Cortex of kidney (tissue), 1 donor: ENCODE measurements at places on chromosomes 6 and 20.

DNA sequence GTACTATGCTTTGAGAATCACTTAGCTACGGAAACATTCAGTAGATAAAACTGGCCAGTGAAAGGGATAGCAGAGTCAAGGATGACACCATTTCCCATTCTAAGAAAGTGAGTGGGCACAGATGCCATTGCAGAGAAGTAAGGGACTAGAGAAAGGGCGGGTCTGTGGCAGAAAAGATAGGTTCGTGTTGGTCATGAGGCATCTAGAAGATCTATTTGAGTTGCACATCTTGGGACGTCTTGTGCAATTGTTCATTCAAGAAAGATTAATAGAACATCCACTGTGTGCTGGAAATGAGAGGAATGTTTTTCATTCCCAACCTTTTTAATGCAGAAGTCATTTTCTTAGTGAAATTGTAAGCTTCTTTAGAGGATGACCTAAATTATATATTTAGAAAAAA, 161.7 kb downstream of the PLCB1 start:
- no peak for DNase-seq

- no peak for DNase-seq
Measured at GRCh38 chr6:43396408-43397149, 27.1 kb upstream of the ZNF318 start.

- DNase-seq = no peak
Measured at GRCh38 chr6:75581231-75581630, 20.4 kb upstream of the SENP6 start.

DNA sequence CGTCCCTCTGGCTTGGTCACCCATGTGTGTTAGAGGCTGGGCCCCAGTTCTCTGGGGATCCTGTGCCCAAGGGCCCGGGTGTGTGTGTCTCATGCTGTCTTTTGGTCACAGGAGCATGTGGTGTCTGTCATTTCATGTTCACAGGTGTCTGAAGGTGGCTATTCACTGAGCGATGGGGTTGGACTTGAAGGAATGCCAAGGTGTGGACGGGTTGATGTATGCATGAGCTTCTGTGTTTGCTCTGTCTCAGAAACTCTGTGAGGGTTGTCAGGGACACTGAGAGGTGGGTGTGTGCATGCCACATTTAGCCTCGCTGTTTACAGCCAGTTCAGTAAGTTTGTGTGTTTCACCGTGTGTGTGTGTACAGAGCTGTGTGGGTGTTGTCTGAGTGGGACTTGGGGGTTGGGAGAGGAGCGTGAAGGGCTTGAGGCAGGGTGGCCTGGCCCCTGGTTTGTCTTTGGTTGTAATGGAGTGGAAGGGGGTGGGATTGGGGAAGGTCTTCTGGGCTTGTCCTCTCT, 1.2 kb downstream of the DDR1 start:
- no peak for DNase-seq

- no peak for DNase-seq
Measured at GRCh38 chr6:98847779-98848538, 13.6 kb downstream of the POU3F2 start.

GRCh38 chr20:47991875-47992488, 206.7 kb upstream of the SULF2 start:
- DNase-seq = no peak

DNA sequence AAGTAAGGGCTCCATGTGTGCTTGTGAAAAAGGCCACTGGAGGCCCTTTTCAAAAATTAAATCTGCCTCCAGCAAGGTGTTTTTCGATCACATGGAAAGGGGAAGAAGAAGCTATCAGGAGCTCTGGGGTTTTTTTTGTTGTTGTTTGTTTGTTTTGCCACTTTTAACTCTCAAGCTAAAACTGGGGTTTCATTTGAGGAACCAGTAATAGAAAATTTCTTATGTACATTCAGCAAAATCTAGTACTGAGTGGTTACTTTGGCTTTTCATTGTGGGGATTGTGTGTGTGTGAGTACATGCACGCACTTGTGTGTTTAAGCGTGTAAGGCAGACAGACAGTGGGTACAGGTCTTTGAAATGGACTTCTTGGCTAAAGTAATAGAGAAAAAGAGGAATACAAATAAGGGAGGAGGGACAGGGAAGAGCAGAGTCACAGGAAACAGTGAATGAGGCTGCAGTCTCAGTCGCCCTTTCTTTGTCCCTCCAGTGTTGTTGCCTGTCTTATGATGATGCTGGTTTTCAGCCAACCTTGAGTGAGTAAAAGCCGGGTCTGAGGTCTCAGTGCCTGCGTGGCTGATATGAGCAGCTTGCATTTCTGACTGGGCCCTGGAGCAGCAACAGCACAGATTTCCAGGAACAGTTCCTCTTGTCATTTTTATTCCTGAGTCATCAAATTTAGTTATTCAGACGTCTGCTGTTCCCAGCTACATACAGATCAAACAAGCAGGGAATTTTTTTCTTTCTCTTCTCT, 26.2 kb downstream of the SLC16A10 start:
- no peak for DNase-seq

GRCh38 chr20:3720626-3721025, 8.2 kb upstream of the SIGLEC1 start:
- DNase-seq = no peak

DNA sequence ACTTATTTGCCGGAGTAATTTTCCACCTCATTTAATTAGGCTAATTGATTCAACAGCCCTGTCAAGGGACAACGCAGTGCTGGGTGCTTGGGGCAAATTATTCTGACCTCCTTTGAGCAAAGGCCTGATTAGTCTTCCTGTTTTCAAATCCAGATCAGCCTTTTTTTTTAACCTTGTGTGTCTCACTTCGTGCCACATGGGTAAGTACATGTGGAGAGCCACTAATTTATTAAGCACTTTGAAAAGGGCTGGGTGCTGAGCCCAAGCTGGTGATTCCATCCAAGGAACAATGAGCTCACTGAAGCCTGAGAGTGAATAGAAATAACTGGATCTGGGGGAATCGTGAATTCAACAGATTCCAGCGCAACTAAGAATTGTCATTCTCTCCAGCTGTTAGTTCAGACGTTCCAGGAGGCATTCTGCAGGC, 229.3 kb downstream of the CLIC5 start:
- no peak for DNase-seq

GRCh38 chr20:61449916-61450315, 197.9 kb downstream of the CDH4 start:
- DNase-seq = no peak

DNA sequence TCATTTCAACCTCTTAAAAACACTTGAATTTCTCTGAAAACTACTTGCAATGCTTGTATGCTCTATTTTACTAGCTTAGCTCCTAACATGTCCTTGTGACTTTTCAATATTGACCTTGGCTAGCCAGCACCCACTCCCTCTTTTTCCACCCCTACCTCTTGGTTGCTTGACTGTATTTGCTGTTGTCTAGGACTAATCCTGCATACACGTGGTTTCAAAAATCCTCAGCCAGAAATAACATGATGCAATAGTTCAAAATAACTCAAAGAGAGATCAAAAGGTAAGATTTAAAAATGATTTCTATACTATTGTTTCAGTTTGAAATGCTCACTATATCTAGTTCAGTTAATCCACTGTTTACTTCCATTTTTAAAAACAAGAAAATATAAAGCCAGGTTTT, 102.3 kb upstream of the TBX18 start:
- DNase-seq = no peak

GRCh38 chr6:43271103-43271815, 26.8 kb upstream of the SLC22A7 start:
- no peak for DNase-seq

DNA sequence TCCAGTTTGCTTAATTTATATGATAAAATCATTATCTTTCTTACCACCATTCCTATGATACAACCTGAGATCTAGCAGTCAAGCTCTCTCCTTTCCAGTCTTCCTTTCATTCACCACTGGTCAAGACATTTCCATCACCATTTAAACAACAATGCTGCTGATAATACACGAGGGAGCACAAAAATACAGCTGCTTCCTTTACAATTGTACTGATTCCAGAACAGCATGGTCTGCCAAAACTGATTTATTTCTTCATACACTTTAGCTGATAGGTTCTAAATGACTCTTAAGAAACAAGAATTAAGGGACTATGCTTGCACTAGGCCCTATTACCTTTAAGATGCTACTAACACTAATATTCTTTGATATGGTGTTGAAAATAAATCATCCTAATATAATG, 65.0 kb downstream of the EPM2A start:
- DNase-seq = no peak

- DNase-seq = no peak
Measured at GRCh38 chr20:62533591-62534495, 58.0 kb upstream of the GATA5 start.

- DNase-seq = no peak
Measured at GRCh38 chr20:61510778-61511330, 258.8 kb downstream of the CDH4 start.

GRCh38 chr6:40164345-40164755, 230.1 kb upstream of the MOCS1 start:
- no peak for DNase-seq

- DNase-seq = no peak
Measured at GRCh38 chr6:130677766-130678165, 149.4 kb upstream of the SMLR1 start.

- no peak for DNase-seq
Measured at GRCh38 chr20:8228315-8228714, 96.2 kb downstream of the PLCB1 start.

DNA sequence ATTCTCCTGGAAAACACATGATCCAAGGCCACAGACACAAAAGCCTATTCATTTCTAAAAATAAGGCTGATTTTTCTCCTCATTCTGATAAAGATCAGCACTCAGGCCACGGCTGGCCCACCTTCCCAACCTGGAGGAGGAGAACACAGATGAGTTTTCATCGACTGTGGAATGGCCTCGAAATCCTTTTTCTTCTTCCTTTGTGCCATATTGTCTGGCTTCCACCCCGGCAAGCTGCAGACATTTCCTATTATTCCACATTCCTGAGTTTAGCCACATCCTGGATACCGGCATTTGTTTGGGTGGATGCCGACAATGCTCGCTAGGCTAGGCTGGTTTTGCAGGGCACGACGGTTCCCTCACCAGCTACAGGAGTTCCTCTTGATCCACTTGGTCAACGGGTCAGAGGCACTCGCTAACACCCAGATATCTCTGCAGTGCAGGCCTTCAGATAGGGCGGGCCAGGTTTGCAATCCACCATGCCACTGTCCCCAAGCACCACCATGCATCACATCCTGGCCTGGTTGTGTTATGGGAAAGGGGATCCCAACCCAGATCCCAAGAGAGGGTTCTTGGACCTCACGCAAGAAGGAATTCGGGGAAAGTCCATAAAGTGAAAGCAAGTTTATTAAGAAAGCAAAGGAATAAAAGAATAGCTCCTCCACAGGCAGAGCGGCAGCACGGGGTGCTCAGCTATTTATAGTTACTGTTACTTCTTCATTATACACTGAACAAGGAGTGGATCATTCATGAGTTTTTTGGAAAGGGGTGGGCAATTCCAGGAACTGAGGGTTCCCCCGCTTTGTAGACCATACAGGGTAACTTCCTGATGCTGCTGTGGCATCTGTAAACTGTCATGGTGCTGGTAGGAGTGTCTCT, 4.2 kb upstream of the CTSZ start:
- DNase-seq = no peak

GRCh38 chr6:48490658-48491057, 379.7 kb upstream of the PTCHD4 start:
- DNase-seq = no peak

DNA sequence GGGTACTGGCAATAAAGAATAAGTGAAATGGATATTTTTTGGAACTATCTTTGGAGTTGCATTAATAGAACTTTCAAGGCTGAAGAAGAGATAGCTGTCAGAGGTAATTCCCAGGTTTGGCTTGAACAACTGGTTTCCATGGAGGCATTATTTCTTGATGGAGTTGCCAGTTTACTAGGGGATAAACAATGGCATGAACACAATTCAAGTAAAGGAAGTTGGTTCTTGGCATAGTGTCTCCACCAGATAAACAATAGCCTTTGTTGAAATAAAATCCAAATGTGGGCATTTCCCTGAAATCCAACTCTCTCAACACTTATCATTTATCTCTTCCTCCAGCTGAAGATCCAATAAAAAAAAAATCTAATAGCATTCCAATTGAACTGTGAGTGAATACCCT, 454.9 kb downstream of the C6orf118 start:
- no peak for DNase-seq

DNA sequence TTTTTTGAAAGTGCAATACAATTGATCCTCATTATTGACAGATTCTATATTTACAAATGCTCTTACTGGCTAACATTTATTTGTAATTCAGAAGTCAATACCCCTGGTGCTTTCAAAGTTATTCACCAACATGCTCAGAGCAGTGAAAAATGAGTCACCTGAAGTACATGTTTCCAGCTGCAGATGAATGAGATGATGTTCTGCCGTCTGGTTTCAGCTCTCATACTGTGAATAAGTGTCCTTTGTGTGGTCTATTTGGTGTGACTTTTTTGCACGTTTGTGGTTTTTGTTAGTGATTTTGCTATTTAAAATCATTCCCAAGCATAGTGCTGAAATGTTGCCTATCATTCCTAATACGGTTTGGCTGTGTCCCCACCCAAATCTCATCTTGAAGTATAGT, 22.3 kb upstream of the EYA4 start:
- no peak for DNase-seq

DNA sequence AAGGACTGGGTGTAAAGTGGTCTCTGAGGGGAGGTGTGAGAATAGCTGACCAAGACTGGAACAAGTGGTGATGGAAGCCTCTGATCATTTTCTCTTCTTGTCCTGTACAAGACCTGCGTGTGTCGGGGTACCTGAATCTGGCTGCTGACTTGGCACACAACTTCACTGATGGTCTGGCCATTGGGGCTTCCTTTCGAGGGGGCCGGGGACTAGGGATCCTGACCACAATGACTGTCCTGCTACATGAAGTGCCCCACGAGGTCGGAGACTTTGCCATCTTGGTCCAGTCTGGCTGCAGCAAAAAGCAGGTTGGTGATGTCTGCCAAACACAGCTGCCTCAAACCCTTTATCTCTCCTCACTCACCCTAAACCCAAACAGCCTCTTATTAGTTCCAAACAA, 1.7 kb upstream of the HSD17B8 start:
- DNase-seq = no peak

DNA sequence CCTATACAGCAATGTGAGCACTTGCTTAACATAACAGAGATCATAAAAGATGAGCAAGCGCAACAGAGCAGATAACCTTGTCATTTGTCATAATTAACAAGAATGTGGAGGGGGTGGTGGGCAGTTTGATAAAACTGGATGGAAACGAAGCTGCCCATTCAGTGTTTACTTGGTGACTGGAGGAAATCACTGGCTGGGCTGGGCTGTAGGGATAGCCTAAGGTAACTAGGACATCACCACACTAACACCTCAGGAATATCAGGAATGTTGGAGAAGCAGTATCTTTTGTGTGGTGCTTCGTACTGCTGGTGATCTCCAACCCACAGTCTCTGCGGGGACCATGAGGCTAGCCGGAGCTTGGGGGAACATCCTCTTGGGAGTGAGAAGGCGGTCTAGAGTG, 218.4 kb downstream of the HIVEP2 start:
- no peak for DNase-seq

DNA sequence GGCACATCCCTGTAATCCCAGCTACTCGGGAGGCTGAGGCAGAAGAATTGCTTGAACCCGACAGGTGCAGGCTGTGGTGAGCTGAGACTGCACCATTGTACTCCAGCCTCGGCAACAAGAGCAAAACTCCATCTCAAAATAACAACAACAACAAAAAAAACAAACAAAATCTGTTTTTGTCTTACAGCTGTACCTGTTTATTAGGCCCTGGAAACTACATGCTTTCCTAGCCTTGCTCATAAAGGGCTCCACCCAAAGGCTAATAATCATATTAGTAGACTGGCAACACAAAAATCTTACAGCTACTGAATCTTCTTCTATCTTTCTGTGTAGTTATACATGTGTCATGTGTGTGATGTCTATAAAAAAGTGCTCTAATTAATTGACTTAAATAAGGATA, 503.9 kb upstream of the EYS start:
- DNase-seq = no peak
